ENCODE measurements at places on chromosomes 13 and 19.

DNA sequence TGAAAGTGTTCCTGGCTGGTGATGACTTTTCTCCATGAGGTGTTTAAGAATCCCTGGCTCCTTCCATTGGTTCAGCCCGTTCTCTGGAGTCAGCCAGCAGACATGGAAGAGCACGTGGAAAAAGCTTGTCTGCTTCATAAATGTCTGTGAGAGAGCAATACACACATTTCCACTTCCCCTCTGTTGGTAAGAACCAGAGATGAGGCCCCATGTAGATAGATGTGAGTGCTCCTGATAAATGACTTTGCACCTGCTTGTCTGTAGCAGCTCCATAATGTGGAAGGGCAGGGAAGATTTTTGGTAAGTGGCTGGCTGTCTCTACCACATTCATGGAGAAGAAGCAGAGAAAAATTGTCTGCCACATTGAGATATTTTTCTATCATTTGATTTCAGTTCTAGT, 325.8 kb downstream of the LMO7 start:
- DNase-seq, result no peak

GRCh38 chr19:32498648-32499200, 82.3 kb upstream of the PDCD5 start:
- DNase-seq, result no peak

DNA sequence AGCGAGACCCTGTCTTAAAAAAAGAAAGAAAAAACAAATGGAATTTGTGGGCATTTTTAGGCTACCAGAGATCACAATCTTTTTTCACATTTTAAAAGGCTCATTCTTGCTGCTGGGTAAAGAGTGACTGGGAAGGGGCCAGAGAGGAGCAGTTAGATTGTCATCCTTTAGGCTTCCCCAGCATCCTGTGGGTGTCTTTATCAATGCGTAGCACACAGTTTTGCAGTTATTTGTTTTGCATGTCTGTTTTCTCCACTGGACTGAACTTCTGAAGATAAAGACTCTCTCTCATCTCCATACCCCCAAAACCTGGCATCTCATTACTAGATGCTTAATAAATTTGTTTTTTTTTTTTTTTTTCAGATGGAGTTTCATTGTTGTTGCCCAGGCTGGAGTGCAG, 2.1 kb upstream of the UTP14C start:
- DNase-seq, result no peak

- peak; percentile 72 for DNase-seq
Observed at GRCh38 chr19:49672131-49672919, 4.7 kb upstream of the PRMT1 start.

- no peak for DNase-seq
Observed at GRCh38 chr13:94065741-94066140, 413.7 kb downstream of the DCT start.

DNA sequence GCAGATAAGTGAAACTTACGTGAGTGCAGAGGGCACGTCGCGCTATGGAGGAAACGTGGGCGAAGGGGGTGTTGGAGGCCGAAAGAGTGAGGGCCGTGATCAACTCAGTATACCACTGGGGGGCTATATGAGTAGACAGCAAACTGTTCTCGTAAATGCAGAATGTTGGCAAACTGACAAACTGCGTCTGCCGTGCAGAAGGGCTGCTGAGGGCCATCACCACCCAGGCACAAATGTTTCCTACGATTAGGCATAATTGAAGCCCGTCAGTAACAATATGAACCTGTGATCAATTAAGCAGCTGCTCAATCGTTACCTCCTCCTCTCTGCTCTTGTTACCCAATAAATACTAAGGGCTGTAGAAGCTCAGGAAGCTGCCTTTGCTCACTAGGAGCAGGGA, 17.3 kb upstream of the MADCAM1 start:
- DNase-seq, result no peak

GRCh38 chr13:98576200-98576945, 534 bp downstream of the STK24 start:
- no peak for DNase-seq

DNA sequence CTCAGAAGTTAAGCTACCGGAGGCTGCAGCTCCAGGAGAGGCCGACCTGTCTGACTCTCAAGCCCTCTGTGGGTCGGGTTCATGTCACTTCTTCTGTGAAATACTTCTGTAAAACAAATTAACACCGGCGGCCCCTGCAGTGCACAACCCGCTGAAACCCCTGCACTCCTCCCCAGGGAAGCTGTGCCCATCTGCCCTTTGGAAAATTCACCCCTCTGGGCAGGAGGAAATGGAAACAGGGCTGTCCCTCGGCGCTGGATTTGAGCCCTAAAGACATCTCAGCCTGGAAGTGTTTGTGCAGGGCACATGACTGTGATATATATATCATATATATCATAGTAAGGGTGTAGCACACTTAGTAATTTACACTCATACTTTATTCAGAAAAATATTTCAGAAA, 415.3 kb downstream of the IRS2 start:
- no peak for DNase-seq

- no peak for DNase-seq
Observed at GRCh38 chr19:39916236-39916635, 18.2 kb downstream of the FCGBP start.

DNA sequence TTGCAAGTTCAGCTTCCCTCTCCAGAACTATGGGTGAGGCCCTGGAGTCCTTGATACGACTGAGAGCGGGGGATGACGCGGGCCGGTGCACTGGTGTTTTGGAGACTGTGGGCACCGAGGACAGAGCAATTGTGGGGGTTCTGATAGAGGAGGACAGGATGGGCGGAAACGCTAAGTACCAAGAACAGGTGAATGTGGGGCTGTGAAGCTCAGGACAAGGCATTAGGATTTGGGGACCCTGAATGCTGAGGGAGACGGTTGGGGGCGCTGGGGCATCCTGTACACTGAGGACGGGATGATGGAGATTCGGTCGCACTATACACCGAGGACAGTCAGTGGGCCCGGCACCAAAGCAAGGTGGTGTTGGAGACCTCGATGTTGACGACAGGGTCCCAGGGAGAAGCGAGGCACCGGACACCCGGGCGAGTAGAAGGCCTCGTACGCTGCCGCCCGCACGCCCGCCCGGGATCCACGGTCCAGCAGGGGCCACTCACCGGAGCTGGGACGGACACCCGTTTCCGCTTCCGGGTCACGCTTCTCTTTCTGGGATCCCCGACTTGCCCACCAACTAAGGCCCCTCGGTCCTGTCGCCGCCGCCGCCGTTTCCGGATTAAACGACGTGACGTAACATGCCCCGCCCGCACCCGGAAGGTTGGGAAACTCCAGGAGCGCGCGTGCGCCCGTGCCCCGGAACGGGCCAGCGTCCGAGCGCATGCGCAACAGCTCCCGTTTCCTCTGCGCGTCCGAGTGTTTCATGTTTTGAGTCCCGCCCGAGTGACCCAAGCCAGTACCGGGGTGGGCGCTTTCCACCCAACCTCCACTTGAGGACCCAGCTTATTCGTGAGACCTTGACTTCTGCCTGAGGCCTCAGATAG, at the start of gene CHMP2A:
Gene CHMP2A (minus strand): TSS at position 612 of the 875 bp plus-strand sequence. CDS start 893 bp downstream, outside the sequence.
- peak; percentile 98 for DNase-seq

All from activated CD4-positive, alpha-beta T cell treated with anti-CD3 and anti-CD28 coated beads for 4 hours (primary cell).